Activated T-helper 1 cell treated with anti-CD3 and anti-CD28 coated beads, Interleukin-2, amount 50 U/mL, for 16 hours (primary cell): ENCODE measurements at places on chromosomes 7 and 10.
A peak's percentile ranks its signal among the peaks of the same experiment; 100 is the strongest.

- peak; percentile 41 for DNase-seq
Measured at GRCh38 chr10:6052247-6053221, 9.6 kb downstream of the IL2RA start.

DNA sequence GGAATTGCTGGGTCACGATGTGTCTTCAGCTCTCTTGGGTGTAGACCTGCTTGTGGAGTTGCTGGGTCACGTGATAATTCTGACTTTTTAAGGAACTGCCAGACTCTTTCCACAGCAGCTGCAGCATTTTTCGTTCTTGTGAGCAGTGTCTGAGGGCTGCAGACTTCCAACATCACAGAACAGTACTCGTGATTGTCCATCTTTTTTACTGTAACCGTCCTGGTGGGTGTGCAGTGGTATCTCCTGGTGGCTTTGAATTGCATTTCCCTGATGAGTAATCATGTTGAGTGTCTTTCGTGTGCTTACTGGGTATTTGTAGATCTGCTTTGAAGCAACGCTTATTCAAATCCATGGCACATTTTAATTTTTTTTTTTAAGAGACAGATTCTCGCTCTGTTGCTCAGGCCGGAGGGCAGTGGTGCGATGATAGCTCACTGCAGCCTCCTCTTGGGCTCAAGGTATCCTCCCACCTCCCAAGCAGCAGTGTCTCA, 22.7 kb downstream of the INPP5A start:
- DNase-seq = no peak

- DNase-seq = no peak
Measured at GRCh38 chr10:113610631-113611601, 52.9 kb downstream of the NRAP start.

DNA sequence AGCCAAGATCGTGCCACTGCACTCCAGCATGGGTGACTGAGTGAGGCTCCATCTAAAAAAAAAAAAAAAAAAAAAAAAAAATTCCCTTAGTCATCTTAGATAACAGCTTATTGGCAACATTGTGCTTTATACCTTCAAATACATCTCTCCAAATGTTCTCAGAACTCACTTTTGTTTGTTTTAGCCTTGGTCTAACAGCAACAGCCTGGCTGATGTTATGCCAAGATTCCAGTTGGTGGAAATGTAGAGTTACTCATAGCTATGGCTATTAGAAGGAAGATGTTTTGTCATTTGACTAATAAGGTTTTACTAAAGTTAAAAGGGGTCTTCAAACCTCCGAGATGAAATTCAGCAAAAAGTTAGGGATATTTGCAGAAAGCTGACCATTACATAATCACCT, 481.4 kb downstream of the NEBL start:
- no peak for DNase-seq

DNA sequence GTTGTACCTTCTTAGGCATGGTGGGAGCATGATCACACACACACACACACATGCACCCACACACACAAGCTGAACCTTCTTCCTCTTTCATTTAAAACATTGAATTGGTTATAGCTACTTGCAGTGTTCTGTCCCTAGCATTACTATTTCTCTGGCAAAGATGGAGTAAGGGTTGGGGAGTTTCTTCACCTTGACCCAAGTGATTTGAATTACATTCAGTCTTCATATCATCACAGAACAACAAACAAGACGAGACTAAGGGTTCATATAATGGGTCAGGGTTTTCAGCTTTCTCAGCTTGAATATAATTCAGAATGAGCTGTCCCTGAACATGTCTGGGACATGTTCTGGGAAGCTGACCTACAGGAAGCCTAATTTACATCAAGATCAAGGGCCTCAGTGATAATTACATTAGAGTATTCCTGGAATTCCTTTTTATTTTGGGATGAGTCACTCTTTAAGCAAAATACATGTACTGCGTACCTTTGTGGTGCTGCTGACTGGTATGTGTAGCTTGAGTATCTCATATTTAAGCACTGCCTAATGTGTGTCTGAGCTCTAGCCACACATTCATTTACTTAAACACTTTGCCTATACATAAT, 213.5 kb upstream of the TMEM229A start:
- DNase-seq = no peak
